Right renal pelvis (tissue), 4 donors: ENCODE measurements at places on chromosomes 6 and 20. TPM values are rescaled to one million over a fixed set of nuclear protein-coding genes. Genes with fewer than 3 reads are reported as not detected.

DNA sequence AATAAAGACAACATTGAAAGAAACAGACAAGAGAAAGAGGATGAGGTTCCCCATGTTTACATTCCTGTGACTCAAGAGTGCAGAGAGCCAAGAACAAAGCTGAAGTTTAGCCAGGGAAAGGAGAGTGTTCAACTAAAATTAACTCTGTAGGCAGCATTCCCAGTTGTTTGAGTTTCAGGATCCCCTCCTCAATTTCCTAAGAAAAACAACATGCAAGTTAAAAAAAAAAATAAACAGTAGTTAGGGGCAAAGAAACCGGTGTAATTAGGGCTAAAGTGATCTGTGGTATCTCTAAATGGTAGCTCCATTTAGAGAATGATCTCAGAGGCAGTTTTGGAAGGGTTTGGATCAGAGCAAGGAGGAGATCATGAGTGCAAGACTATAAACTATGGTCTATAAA lies 30.9 kb upstream of the RAB23 start:
- no peak for DNase-seq

DNA sequence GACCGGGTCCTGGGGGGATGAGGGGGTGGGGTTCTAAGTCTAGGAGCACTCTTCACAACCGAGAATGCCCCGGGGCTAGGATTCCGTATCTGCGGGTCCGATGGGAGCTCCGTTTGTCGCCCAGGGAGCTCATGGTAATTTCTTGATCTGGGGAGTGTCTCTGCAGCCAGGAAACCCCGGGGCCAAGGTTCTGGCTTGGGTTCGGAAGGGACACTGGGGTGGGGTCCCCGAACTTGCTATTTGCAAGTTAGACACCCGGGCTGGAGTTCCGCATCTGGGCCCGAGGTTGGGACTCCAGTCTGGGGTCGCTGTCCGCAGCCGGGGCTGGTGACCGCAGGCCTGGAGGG lies 397 bp downstream of the PEDS1 start:
- DNase-seq = no peak

GRCh38 chr6:26249957-26250697 lies 114.9 kb upstream of the BTN3A2 start:
- no peak for DNase-seq

DNA sequence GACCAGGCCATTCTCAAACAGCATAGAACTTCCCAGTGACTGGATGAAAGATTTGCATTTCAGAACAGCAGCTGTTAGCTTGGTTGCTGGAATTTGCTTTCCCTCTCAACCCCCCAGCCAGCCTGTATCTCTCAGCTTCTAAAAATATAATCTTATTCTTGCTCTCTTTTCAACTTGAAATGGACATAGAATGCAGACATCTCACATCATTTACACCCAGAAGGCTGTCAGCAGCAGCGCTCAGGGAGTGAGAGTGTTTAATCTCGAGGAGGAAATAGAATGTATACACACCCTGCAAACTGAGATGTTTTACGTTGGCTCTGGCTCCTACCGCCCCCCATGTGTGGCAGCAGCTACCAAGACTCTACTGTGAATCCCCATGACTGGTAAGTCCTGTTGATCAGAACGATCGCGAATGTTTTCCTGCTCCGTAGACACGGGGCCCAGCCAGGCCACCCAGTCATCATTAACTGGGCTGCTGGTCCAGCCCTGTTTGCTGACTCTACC lies 163.4 kb upstream of the SLC24A3 start:
- no peak for DNase-seq

OPN5 gene
- polyA plus RNA-seq = 0.61 TPM
